ENCODE measurements at places on chromosomes 3 and 15.

DNA sequence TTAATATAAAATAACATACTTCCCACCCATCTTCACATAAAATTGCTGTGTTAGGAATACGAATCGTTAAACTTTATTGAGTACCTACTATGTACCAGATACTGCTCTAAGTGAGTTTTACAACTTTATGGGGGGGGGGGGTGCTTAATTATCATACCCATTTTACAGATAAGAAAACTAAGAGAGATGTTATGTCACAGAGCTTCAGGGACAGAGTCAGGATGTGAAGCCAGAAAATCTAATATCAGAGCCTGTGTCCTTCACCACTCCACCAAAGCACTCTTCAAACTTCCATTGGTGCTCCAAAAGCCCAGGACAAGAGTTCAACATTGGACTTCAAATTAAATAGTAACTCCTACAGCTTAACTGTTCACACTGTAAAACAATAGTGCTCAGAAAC is 8.6 kb downstream of the LINS1 start:
- no peak for DNase-seq

DNA sequence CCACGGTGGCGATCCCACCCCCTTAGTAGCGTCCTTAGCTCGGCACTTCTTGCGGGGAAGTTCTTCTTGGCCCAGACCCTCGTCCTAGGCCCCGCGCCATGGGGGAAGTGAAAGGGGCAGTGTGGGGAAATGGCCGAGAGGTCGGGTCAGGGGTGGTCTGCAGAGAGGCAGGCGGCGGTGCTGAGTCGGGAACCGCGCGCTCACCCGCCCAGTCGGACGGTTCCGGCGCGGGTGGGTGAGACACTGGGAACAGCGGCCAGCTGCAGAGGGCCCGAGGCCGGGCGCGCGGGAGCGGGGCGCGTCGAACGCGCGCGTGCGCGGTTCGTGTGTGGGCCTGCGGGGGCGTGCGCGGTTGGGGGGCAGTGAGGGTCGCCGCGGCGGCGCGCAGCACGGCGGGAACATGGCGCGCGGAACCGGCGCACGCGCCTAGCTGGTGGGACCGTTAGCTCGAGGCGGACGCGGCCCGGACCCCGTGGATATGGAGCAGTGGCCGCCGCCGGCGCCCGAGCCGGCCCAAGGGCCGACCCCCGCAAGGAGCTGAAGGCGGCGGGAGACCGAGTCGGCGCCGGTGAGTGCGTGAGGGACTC is 246.9 kb downstream of the GOLGA6L6 start:
- no peak for DNase-seq

DNA sequence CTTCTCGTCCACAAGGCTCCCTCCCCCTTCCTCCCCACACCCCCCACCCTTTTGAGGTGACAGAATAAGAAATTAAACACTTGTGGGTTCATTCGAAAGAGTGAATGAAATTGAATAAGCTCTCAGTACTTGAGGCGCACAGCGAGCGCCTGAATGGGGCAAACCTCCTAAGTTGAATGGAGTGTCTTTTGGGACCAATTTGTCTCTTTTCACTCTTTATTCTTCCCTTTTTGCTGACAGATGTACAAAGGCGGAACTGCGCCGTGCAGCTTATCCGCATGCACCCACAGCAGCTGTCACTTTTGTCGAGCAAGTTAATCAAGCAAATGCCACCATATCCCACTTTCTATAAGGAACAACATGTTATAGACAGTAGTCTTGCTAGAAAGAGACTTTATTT is 47.9 kb upstream of the FEZF2 start:
- no peak for DNase-seq

GRCh38 chr3:97680696-97681095 is 83.9 kb upstream of the ARL6 start:
- DNase-seq: no peak

- no peak for DNase-seq
Observed at GRCh38 chr15:88974392-88974791, 61.2 kb upstream of the MFGE8 start.

GRCh38 chr3:148021381-148021780 is 612.2 kb downstream of the ZIC1 start:
- no peak for DNase-seq

GRCh38 chr3:159761848-159762635 is 226.6 kb upstream of the IL12A start:
- DNase-seq: no peak

DNA sequence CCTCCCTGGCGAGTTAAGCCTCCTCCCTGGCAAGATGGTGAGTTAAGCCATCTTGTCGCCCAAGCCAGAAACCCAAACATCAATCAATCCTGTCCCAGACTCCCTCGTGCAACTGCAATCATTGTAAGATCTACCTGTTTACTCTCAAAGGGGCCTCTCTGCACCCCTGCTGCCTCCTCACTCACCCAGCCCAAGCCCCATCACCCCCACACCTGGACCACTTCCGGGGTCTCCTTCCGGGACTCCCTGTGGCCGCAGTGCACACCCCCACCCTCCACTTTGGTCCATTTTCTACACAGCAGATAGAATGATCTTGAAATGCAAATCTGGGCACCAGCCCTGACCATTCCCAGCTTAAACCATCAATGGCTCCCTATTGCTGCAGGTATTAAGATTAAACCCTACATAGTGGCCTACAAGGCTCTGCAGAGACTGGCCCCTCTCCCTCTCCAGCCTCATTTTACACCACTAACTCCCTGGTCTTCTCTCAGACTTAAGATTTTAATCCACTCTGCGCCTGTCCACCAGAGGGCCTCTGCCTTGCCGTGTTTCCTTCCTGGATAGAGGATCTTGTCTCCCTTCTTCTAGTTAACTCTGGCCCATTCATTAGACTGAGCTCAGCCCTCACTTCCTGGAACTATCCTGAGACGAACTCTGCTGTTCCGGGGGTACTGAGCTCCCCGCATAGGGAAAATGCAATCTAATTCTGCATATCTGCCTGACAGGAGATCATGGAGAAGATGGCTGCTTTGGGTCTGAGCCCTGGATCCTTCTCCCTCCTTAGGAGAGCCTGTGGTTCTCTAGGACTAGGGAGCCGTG is 41.9 kb upstream of the SLC6A1 start:
- no peak for DNase-seq

DNA sequence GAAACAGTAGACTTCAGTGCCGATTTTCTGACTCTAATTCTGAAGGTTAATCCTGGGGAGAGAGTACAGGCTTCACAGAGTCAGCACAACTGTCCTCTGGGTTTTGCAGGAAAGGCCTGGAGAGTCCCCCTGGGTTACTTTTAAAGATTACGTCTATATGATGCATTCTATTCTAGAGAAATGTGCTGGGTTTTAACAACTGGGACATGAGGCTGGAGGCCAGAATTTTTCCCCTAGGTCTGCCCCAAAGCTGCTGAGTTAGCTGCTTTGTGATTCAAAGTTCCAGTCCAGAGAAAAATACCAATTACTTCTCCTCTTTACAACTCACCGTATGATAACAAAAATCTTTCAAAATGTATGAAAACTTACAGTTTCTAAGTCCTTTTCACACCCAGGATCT is 240.7 kb upstream of the TPRG1 start:
- no peak for DNase-seq

GRCh38 chr3:170178651-170179050 is 2.9 kb downstream of the PHC3 start:
- DNase-seq: peak; percentile 18

DNA sequence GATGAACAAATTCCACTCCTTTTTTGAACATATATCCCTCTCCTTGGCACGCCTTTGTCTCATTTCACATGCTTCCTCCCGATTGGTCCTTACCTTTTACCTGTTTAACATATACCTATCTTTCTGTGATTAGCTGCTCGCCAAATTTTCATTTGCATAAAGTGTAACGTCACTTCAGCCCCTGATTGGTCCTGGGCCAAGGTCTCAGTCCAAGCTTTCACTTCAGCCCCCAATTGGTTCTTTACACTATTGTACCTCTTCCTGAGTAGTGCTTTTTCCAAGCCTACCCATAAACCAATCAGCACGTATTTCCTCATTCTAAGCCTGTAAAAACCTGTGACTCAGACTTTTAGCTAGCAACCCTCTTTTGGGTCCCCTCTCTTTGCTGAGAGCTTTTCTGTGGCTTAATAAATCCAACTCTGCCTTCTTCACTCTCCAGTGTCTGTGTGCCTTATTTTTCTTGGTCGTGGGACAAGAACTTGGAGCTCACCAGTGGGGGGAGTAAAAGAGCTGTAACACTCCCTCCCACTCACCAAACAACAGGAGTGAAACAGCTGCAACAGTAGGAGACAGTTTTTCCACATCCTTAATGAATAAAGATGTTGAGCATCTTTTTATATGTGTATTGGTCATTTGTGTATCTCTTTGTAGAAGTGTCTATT is 584 bp upstream of the XCR1 start:
- DNase-seq: no peak

GRCh38 chr3:67064105-67064504 is 66.0 kb downstream of the KBTBD8 start:
- DNase-seq: no peak

DNA sequence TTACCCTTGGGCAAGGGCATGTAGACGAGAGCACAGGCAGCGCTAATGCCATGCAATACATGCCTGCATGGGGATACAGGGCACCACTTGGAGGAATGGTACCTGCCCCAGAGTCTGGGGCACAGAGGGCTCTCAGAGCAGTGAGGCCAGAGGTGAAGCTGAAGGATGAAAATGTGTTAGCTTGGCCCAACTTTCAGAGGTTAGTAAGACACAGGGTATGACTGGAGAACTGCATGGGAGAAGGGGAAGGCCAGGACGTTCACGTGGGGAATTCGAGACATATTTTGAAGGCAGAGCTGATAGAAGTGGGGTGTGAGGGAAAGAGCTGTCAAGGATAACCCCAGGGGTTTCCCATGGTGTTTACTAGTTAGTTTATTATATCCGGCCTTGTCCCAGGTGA is 19.6 kb downstream of the CSRNP1 start:
- DNase-seq: no peak
